ENCODE measurements at places on chromosomes 5 and 9.

DNA sequence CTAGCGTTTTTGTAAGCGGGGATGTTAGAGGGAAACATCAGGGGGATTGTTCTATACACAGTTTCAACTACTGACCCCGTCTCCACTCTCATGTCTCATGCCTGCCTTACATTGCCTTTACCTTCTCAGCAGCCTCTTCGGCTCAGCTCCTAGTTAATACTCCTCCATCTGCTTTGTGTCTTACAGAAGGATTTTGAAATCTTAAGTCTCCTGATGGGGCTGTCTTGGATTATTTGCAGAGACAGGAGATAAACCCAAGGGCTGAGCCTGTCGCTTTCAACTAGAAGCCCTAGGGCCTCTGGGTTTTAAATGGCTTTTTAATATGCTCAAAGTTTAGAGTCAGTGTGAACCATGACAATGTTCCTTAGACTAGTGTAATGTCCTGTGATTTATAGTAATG, 161.5 kb downstream of the CARTPT start:
- DNase-seq = no peak

DNA sequence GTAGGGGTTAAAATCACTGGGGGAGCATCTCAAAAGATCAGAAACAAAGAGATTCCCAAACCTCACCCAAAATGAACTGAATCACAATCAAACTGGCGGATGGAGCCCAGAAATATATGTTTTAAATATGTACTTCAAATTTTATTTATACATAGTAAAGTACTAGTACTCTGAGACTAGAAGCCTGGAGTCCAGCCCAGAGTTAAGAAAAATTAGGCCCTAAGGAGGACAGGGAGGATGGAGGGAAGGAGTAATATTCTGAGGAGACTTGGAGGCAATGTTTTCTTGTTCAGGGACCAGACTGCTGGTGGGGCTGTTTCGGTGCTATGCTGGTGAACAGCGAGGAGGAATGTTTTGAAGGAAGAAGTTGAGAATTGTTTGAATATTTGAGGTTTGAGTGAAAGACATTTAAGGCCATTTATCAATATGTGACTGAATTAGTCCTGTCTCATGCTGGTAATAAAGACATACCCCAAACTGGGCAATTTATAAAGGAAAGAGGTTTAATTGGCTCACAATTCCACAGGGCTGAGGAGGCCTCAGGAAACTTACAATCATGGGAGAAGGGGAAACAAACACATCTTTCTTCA, 552.4 kb upstream of the DAB2 start:
- DNase-seq = no peak

DNA sequence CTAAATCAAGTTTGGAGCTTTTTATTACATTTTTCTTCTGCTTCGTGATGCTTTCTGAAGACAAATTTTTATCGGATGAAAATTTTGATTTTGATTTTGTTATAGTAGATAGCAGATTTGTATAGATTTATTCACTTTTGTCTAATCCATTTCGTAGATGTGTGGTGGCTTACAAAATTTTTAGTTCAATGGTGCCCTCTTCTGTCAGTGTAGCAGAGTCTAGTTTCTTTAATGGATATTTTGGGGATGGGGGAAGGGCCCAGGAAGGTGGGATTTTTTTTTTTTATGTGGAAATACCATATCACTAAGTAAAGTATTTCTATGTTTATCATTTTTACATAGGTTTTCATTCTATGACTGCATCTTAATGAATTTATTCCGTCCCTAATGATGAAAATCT, 259.9 kb upstream of the TARS1 start:
- no peak for DNase-seq

- DNase-seq = no peak
These were observed 42.6 kb upstream of the KIF2A start for GRCh38 chr5:62263401-62263800.

DNA sequence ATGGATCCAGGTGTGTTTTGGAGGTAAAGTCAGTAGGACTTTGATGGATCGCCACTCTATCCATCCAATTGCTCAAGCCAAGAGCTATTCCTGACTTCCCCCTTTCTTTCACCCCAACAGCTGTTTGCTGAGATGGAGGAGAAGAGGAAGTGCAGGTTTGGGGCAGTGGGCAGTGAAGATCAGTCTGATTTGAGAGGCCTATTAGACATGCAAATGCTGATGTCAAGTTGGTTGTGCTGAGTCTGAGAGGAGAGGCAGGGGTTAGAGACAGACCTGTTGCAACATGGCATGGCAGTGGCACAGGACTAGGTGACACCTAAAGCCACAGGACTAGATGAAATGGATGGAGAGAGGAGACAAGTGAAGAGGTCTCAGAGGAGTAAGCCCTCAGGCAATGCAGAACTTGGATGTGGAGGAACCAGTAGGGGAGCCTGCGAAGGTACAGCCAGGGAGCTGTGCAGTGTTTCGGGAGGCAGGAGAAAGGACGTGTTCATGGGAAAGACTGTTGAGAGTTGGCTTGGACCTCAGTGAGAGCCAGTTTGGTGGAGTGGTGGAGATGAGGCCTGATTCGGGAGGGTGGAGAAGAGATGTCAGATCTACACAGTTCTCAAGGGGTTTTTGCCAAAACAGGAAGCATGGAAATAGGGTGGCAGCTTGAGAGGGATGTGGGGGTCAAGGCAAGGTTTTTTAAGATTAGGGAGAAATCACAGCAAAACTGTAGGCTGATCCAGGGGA, 175.0 kb downstream of the MACROH2A1 start:
- DNase-seq = no peak

GRCh38 chr9:30746589-30746988, 1637.9 kb upstream of the ACO1 start:
- no peak for DNase-seq

- DNase-seq = no peak
These were observed 24.9 kb upstream of the FSTL4 start for GRCh38 chr5:133637206-133637605.

Data from stimulated activated CD4-positive, alpha-beta T cell treated with anti-CD3 and anti-CD28 coated beads, Interleukin-4, amount 100 ng/mL, for 4 hours (primary cell).